ENCODE measurements at places on chromosomes 6 and 20.

DNA sequence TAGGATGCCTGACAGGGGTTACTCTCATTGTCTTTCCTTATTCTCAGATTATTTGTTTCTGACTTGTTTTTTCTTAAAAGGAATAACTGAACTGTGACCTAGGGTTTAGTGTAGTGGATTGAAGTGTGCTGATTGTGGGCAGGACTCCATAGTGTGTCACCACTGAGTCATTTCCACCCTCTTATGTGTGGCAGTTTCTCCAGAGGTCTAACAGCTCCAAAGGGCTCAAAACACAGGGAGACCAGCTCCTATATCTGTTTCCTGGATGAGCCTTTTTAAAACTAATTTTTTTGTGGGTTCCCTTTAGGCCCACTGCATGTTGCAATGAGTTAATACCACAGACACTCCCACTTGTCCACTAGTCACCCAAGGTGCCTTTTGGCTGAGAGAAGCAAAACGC, 951.1 kb upstream of the ADGRB3 start:
- no peak for DNase-seq

DNA sequence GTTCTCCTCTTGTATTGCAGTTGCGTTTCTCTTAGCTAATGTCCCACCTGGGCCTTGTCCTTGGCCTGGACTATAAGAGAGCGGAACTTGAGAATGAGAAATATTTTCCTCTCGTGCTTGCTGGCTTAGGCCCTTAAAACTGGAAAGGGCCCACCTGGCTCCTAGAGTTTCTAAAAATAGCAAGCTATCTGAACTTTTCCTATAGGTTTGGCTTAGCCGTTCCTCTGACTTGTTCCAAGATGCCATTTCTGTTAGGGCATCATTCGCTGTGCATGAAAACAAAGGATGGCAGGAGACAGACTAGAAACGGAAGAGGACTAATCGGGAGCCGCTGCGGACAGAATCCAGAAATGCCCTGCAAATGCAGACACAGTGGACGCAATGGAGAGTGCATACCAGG, 4.5 kb downstream of the RIPOR3 start:
- no peak for DNase-seq

DNA sequence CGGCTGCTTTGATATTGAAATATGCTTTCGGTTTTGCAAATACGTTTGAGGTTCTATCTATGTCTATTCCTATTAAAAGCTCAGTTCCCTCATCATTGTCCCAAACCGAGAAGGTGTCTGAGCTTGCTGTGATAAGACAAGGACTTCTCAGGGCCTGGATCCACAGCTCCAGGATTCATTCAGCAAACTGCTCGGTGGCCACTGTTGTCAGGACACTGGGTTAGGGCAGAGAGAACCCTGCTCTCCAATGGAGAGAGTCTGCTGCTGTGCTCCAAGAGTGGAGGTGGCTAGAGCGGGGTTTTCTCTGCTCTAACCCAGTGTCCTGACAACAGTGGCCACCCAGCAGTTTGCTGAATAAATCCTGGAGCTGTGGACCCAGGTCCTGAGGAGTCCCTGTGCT, 198.5 kb downstream of the CDH4 start:
- DNase-seq: no peak

DNA sequence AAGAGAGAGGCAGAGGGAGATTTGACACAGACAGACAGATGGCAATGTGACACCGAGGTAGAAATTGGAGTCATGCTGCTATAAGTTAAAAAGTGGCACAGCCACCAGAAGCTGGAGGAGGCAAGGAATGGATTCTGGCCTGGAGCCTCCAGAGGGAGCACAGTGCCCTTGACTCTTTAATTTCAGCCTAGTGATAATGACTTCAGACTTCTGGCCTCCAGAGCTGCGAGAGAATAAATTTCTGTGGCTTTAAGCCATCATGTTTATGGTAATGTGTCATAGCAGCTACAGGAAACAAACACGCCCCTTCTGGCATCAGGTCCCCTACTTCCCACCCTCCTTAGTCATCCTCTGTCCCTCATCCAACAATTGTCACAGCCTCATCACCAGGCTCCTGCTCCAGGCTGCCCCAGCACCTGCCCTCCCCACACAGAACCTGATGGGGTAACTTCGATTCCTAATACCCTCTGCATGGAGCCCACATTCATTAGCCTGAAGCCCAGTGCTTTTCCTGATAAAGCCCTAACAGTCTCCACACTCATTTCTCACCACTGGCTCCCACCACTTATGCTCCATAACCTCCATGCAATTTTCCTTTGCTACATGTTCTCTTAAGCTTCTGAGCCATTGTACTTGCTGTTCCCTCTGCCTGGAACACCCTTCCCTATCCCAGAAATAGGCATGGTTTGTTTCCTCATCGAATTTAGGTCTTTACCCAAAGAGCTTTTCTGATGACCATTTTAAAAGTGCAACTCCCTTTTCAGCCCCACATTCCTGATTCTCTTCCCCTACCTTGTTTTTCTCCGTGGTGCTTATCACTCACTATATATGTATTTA, 69.7 kb upstream of the TOX2 start:
- no peak for DNase-seq

- no peak for DNase-seq
These were observed 1075.6 kb upstream of the GJE1 start for GRCh38 chr6:141056945-141057625.

GRCh38 chr6:145587334-145587733, 148.0 kb downstream of the EPM2A start:
- no peak for DNase-seq

GRCh38 chr20:53621482-53622246, 28.0 kb upstream of the ZNF217 start:
- DNase-seq: no peak

DNA sequence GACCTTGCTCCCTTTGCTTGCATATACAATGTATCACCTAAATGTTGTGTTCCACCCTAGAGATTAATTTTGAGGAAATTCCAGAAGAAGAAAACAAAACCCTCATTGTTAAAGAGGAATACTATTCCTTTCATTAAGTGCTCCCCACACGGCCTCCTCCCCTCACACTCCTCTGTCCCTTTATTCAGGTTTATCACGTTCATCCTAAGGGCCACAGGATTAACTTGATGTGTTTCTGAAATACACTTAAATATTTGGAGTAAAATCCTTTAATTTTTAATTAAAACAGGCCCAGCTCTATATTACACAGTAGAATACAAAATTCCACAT, 89.4 kb upstream of the MRPS10 start:
- no peak for DNase-seq

DNA sequence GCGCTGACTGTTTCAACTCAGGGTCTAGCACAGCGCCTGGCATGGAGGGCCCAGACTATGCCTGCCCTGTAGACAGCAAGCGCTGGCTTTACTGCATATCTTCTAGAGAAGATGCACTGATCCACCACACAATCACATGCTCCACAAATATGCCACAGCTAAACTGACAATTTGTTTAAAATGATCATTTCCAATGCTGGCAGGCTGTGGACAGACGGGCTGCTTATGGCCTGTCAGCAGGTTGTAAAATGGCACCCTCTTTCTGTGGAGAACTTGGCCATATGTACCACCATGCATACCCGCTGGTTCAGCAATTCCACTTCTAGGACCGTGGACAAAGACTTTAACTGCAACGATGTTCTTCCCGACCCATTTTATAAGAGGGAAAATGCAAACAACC, 40.8 kb downstream of the STAU1 start:
- no peak for DNase-seq

DNA sequence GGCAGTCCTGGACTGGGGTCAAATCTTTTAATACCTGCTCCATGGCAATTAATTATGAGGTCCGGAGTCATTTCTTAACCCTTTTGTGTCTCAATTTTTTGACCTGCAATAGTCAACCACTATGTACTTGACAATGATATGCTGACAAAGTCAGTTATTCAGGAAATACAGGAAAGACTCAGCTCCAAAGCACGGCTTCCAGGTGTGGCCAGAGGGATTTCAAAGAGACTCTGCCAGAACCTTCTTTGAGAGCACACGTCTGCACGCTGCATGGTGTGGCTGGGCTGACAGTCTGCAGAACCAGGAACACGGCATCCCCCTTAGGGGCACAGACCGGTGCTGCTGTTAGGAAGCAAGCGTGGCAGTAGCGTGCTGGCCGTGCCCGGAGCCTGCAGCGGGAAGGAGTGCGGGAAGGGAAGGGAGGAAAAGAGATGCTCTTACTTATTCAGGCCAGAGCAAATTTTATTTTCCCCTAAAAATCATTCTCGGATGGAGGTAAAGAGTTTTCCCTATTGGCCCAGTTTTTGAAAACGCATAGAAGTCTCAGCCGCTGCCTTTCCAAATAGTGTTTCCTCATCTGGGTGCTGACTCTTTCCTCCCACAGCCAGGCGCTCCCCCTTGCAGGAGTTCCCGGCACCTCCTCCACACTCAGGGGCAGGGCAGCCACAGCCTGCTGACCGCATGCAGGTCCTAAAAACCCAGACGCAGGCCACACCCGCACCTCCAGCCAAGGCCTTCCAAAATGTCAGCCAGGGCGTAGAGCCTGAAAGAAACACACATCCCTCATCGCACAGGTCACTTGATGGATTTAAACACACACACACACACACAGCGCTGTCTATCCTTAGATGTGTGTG, 187.4 kb upstream of the SNX9 start:
- DNase-seq: no peak

DNA sequence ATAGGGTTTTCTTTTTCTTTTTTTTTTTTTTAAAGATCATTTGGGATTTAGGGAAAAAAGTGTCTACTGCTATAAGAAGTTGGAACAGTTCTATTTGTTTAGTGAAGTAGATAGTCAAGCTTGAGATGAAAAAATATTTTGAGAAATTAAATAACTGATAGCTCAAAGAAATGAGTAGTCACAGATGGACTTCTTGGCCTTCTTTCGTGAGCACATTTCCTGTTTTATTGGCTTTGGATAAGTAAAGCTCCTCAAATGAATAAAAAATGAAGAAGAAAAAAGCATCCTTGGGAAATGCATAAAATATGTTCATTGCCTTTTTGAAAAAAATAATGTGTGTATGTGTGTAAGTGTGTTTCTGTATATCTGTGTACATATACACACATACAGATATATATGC, 515.9 kb downstream of the GRIK2 start:
- no peak for DNase-seq

DNA sequence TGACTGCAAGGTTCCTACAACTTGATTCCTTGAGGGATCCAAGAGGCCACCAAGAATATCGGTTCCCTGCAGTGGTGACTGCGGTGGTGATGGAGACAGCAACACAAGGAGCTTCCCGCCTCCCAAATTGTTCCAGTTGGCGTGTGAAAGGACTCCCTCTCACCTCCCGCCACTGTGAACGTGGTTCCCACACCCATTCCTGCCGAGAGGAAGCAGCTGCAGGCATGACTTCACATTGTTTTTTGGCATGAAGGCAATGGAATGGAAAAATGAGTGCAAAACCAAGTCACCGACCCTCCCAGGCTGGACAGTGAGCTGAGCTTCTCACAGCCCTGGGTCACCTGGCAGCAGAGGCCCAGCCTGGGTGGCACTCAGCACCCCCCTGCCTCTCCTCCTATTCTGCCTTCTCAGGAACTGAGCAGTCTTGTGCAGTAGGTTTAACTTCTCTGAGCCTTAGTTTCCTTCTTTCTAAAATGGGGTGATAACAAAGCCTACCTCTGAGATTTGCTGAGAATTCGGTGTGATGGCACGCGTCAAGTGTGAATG, 75.0 kb downstream of the CNKSR3 start:
- DNase-seq: no peak

GRCh38 chr20:3612795-3613572, 50.2 kb downstream of the GFRA4 start:
- DNase-seq: no peak

DNA sequence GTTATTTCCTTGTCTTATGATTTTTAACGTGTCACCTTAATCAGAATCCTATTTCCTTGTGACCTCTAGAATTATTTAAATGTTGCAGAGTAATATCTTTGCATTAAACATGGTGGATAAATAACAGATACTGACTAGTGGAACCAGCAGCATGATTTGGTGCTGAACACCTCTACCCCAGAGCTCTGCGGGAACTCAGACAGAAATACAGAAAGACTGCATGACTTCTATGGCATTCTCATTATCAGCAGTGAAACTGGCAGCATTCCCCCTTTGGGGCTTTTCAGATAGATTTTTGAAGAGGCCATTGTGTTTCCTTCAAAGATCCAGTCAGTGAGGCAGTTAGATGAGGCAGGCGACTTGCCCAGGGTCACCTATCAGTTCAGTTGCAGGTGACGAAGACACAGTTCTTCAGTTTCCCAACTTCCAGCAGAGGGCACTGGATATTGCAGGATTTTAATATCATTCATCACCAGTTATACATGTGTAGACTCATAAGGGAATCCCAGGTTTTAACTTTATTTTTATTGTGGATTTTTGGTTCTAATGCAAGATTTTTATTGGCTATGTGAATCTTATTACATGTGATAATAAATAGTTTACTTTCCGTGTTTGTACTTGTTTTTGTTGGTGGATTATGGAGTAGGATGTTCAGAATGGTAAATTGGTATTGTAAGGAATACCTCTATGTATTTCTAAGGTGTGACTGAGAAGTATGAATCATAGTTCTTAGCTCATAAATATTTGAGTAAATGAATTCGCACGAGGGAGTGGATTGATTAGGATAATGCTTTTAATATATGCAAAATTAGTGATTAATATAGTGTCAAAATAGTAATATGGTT, 81.3 kb downstream of the AFDN start:
- no peak for DNase-seq

- DNase-seq: no peak
These were observed 17.7 kb downstream of the GTF2H5 start for GRCh38 chr6:158185729-158186456.

DNA sequence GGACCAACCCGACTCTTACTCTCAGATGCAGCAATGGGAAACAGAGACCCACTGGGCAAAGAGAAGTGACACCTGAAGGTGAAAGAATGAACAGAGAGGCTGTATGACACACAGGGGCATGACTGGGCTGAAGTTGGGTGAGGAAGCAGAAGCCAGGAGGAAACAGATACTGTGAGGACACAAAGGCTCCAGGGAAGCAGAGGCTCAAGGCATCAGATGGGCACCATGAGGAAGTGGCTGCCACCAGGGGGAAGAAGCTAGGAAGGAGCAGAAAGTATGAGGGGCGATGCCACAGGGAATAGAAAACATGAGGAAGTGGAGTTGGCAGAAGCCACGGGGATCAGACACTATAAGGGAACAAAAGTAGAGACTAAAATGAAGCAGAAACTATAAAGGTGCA, 30.9 kb upstream of the OCSTAMP start:
- no peak for DNase-seq

DNA sequence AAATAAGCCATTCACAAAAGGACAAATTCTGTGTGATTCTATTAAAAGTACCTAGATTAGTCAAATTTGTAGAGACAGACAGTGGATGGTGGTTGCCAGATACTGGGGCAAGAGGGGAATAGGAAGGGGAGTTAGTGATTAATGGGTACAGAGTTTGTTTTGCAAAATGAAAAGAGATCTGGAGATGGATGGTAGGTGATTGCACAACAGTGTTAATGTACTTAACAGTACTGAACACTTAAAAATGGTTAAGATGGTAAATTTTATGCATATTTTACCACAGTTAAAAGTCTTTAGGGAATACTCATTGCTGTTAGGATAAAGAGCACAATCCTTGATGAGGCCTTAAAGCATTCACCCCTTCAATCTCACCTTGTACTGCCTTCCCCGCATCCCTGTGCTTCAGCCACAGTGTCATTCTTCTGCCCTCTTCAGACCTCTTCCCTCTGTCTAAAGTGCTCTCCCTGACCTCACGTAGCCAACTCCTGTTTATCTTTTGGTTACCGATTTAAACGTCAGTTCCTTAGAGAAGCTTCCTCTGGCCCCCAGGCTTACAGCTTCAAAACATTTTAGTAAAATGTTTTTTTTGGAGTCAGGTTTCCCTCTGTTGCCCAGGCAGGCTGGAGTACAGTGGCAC, 11.8 kb downstream of the PSMF1 start:
- no peak for DNase-seq

Data from CD4-positive, alpha-beta T cell treated with Interleukin-12 subunit alpha and Interleukin-12 subunit beta, for 1 hour (primary cell).